Nephron progenitor cell (in vitro differentiated cells): ENCODE measurements at places on chromosomes 16 and 17.

DNA sequence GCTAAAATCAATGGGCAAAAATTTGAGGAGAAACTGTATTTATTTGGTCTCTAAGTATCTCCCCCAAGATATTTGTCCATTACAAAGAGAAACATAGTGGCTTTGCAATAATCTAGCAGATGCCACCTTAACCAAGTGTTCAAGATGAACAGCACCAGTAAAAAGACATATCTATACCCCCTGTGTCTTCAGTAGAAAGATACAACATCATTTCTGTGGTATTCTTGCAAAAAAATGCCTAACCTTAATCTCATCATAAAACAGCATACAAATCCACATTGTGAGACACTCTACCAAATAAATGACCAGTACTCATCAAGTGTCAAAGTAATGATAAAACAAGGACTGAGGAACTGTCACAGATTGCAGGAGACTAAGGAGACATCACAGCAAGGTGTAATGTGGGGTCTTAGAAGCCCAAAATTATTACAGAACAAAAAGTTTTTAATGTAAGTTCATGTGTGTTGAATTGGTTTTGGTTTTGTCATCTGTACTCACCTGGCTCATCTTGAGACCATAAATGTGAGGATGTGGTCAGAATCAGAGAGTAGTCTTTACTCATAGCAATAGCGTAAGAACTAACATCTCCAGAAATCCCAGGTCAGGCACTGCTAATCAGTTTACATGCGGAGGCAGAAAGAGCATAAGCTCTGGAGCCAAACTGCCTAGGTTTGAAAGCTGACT lies 77.2 kb downstream of the AATF start:
- DNase-seq = no peak

DNA sequence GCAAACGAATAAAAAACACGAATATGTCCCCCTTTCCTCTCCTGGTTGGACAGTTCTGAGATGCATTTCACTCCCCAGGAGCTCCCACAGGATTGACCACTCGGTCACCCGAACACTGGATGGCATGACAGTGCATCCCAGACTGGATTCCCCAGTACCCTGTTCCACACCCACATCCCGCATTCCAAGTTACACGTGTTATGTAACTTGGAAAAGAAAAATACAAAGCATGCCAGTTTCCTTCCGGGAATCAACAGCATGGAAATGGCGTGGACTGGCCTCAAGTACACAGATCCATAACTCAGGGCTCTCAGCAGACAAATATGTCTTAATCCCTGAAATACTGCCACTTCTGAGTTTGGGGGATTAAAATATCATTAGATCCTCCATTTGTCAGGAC lies 12.6 kb upstream of the KLHL36 start:
- no peak for DNase-seq

- no peak for DNase-seq
These were observed 10.3 kb downstream of the NSMCE1 start for GRCh38 chr16:27258241-27258734.

DNA sequence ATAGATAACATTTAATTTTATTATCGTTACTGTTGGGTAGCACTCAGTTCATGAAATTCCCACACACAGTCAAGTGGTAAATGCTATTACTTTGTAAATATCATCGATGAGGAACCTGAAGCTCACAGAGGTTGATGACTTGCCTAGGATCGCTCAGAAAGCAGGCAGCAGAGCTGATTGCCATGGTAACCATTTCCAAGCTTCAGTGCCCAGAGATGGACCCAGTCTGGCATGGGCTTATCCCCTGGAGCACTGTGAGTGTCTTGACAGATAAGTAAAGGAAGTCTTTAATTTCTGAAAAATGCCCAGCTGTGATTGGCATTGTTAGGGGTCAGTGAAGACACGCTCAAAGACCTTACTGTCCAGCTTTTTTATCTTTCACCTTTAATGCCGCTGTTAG lies 95.0 kb downstream of the PRKCB start:
- DNase-seq = no peak

DNA sequence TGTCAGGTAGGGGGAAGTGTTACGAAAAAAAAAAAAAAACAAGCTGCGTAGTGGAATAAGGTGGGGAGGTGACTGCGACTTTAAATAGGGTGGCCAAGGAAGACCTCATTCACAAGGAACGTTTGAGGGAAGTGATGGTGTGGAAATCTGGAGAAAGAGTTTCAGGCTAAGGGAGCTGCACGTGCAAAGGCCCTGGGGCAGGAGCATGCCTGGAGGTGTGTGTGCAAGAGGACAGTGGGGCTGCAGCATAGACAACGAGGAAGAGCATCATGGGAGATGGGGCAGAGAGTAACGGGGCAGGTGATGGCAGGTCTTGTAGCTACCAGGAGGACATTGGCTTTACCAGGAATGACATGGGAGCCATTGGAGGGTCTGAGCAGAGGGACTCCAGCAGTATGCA lies 12.0 kb downstream of the GSG1L start:
- DNase-seq = no peak

DNA sequence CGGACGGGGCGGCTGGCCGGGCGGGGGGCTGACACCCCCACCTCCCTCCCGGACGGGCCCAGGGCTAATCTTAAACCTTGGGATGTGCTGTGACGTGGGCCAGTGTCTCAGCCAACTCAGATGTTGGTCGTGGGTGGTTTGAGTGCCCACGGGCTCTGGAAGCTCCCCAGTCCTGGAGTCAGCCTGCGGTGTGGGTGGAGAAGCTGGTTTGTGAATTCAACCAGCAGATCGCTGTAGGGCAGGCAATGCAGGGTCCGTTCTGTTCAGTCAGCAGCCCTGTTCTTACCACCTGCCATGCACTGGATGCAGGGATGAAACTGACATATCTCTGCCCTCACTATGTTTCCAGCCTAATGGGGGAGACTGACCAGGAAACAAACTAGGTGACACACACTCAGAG lies 8.0 kb upstream of the ZNF500 start:
- DNase-seq = no peak

DNA sequence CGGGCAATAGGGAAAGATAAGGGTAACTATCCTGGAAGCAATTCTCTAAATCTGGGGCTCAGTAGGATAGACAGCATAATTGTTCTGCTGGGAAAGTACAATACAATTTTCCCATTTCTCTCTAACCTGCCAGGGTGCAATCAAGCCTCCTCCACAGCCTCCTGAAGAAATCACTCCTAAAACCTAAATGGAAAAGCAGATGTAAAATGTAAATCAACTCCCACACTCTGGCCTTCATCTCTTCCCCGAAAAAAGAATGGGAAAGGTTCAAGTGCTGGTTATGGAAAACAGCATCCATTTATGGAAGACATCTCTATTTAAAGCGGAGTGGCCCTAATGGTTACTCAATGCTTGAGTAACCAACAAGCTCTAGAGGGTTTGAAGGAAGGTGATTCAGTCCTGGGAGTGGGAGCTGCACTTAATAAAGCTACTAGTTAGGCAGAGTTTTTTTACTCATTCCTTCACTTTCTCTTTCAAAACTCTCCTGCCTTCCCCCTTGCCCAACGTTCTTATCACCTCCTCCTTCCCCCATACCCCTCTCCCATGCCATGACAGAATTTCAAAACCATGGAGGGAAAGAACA lies 5.1 kb downstream of the MMD start:
- no peak for DNase-seq
